CMK (cell line): ENCODE measurements at places on chromosomes 5 and 9.

- no peak for DNase-seq
Observed at GRCh38 chr9:2849941-2850340, 6.0 kb upstream of the PUM3 start.

DNA sequence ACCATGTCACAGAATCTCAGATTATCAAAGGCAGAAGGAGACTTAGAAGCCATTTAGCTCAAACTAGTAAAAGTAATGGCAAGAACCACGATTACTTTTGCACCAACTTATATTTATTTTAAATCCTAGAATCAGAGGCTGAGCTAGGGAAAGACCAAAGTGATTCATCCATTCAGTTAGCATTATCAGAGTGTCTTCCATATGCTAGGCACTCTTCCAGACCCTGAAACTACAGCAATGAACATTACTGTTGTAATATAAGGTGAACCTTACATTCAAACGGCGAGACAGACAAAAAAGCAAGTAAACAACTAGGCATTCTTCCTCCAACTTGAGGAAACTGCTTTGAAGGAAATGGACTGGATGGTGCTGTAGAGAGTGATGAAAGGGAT is 7.9 kb downstream of the PDE6A start:
- DNase-seq, result no peak

DNA sequence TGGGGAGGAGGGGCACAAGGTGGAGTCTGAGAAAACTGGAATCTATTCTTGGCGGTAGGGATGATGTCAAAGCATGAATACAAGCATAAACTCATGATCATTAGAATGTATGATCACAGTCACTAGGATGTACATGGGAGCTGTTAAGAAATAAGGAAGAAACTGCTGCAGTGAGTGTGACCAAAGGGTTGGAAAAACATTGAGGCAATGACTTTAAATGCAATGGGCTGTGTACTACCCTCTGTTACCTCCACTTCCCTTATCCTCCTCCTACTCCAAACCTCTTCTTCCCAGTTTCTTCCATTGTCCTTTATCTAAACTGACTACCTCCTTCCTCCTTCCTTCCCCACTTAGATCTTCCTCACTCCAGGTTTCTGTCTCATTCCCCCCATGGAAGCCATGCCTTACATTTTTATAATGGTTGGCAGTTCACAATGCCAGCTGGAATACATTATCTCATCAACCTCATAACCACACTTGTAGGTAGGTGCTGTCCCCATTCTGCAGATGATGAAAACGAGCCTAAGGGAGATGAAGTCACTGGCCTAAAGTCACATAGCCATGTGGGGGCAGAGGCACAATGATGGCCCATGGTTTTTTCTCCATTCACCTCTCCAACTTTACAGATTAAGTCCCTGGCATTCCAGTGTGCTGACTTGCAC is 21.9 kb upstream of the TNFSF15 start:
- no peak for DNase-seq

- no peak for DNase-seq
Observed at GRCh38 chr5:82445726-82446335, 167.7 kb upstream of the RPS23 start.

DNA sequence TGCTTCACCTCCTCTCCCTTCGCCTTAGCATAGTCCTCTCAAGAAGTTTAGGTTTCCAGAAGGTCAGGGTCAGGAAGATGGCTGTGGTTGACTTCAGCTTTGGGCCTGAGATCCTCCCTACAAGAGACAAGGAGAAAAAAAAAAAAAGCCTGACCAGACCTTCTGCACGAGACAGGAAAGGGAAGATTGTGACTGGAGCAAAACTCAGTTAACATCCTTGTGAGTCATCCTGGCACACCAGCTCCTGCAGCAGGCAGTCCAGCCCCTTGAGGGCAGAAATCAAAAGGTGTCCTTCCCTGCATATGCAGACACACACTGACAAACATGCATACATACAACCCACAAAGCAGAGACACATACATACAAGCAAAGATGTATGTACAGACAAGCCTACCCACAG is 18.0 kb upstream of the ENHO start:
- no peak for DNase-seq
